ENCODE measurements at places on chromosomes 2 and 18. TPM values are rescaled to one million over a fixed set of nuclear protein-coding genes. Genes with fewer than 3 reads are reported as not detected.

DNA sequence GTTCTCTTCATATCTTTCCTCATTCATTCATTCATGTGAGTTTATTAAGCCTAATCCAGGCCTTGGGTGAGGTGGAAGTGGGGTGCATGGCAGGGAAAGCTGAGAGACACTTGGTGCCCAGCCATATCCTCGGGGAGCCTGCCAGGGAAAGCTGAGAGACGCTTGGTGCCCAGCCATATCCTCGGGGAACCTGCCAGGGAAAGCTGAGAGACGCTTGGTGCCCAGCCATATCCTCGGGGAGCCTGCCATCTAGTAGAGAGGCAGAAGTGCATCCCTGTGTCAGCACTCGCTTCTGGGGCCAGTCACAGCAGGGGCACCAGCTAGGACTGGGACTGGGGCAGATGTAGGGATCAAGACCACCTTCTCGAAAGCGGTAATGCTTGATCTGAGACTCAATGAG is 39.4 kb downstream of the DDX18 start:
- no peak for DNase-seq

DNA sequence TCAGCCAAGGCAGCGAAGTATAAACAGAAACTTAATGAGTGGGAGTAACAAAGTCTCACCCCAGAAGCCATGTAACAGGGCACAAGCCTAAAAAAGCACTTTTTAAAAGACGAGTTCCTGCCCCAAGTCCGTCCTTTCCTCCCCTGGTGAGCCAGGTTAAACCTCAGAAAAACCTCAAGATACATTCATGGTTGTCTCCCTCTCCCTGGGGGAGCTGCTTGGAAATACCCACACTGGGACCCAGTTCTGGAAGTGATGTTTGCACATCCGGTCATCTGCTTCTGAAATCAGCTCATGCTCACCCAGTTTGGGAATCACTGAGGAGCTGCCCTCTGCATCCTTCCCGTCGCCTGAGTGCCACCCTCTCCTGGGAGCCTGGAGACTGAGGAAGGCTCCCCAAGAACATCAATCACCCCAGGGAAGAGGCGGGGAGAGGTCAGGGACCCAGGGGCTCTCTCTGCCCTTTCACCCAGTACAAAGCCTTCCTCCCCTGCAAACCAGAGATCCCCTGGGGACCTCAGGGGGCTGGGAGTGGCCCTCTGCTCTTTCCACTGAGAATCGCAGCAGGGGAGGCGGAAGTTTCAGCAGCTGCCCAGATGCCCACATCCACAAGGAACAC is 150.6 kb upstream of the AGAP1 start:
- DNase-seq = no peak

DNA sequence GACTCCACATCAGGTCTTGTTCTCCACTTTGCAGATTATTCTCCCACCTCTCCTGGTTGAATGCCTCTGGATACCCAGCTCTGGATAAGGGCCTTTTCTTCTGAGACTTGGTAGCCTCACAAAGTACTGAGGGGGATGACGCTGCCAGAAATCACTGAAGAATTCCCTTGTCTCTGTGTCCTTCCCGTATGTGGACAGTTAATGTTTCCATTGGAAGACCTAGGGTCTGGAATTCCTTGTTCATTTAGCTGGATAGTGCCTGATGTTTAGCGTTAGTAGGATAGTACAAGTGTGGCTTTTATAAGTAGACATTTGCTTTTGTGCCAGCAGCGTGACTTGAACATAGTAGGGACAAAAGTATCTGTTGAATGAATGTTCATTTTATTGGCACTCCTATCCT is 76.9 kb downstream of the CLHC1 start:
- no peak for DNase-seq

ST6GAL2 gene
- not detected for total RNA-seq

TAF4B gene
- 20.6 TPM for total RNA-seq

DNA sequence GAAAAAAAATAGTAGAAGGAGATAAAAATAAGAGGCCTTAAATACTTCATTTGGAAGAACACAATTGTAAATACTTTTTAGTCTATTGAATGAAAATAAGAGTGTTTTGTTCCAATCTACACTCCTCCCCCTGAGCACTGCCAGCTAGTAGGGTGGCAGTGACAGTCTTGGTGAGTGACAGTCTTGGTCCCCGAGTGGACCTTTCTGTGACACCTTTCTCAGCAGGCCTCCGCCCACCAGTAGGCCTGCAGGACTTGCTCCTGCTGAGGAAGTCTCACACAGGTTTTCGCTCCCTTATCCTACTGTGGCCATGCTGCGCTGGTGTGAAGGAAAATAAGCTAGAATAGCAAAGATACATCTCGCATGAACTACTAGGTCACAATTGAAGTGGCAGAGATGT is 666.8 kb downstream of the NR4A2 start:
- DNase-seq = no peak

DNA sequence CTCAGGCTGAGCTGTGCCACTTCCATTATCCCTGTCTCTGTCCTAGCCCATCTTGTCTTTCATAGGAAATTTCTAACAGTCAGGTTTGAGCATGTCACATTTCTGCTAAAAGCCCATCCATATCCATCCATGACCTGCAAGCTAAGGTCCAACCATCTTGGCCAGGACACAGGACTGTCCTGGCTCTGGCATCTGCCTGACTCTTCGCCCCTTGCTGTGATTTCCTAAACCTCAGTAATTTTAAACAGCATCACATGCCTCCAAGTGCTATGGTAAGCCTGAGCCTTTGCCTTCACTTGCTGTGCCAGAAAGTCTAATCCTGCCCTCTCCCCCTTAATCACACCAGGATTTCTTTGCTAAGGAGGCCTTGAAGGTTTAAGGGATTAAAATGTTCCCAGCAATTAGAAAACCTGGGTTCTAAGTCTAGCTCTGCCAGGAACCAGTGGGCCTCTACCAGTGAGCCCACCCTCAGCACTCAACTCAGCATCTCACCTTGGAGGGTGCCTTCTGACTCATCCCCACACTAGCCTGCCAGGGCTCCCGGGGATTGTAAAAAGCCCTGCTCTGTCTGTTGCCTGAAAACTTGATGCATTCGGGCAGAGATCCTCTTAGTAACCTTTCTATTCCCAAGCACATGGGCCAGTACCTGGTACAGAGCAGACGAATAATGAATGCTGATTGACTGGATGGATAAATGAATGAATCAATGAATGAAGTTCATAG is 411.0 kb downstream of the LRATD1 start:
- no peak for DNase-seq

DNA sequence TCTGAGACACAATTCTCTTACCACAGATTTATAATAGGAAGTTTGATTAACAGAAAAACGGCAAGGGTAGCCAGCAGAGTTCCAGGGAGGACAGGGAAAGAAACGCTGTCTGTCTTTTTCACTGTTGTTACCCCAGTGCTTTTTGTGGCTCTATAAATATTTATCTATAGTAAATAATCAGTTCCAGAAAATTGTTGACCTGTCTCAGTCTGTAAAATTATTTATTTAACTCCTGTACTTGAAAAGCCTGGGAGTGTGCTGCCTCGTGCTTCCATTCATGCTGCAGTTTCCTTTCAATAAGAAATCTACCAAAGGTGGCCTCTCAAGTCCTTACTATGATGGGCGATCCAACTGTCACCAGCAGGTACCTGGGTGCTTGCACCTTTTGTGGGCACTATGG is 102.9 kb downstream of the ETAA1 start:
- DNase-seq = no peak

NXPH2 gene
- total RNA-seq = not detected

- no peak for DNase-seq
Measured at GRCh38 chr2:162945785-162946184, 107.2 kb upstream of the KCNH7 start.

DLGAP1 gene
- total RNA-seq = not detected

GRCh38 chr2:118457951-118458350 is 369.7 kb downstream of the INSIG2 start:
- DNase-seq = no peak

WDR33 gene
- 82.5 TPM for total RNA-seq

- no peak for DNase-seq
Measured at GRCh38 chr2:144274131-144274530, 245.8 kb downstream of the ZEB2 start.

DNA sequence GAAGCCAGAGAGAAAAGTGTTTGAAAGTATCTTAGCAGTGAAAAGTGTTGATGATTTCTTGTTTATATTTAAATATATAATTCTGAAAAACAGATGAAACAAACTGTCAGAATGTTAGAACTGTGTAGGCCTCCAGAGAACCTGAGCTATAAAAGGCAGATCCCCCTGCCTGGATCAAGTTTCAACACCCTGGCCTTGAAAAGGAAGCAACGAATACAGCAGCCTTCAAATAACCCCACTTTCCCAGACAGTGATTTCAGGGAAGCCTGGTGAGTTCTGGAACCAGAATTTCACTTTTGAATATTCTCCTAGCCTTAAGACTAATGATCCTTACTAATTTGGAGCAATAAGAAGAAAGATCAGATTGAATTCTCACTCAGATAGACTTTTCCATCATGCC is 13.3 kb upstream of the TRIM43 start:
- no peak for DNase-seq

DNA sequence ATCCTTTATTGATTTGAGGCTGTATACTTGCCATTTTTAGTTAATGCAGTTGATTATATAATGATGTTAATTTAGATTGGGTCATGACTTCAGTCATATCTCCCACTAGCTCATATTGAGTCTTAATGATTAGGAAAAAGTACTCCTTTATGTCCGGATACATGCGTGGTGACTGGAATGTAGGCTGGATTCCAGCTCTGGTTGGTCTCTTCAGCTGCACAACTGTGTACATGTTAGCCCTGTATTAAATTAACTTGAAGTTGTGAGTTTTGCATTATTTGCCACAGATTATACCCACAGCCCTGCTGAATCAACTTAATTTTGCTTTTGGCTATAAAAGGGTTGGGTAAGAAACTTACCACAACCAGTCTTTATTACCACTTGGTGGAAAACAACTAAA is 22.5 kb downstream of the MOB4 start:
- no peak for DNase-seq

- DNase-seq = no peak
Measured at GRCh38 chr2:230172852-230173251, 46.9 kb downstream of the SP110 start.

ZNF521 gene
- total RNA-seq = not detected

DNA sequence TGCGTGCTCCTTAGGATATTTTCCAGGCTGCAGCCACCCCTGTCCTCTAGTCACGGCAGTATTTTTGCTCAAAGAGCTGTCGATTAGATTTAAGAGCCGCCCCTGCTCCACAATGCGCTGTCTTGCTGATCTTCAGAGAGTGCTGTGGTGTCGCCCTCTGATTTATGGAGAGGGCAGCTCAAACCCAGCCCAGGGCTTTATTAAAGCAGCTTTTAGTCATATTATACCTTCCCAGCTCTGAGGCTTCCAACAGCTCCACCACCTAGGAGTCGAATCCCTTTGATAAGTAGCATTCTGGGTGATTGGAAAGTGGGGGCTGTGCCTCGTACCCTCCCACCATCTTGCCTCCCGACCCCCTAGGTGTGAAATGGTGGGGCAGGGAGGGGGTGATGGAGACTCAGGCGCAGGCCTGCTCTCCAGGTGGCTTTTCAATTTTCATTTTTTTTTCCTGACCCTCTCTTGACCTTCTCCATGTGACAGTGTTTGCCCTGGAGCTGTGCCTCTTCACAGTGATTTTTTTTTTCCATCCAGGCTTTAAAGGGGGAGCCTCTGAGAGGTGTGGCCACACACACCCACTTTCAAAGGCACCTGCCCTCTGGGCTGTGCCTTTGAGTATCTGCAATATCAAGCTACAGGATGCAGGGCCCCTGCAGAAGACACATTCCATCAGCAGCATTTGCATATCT is 53.1 kb upstream of the NRP2 start:
- no peak for DNase-seq

DNA sequence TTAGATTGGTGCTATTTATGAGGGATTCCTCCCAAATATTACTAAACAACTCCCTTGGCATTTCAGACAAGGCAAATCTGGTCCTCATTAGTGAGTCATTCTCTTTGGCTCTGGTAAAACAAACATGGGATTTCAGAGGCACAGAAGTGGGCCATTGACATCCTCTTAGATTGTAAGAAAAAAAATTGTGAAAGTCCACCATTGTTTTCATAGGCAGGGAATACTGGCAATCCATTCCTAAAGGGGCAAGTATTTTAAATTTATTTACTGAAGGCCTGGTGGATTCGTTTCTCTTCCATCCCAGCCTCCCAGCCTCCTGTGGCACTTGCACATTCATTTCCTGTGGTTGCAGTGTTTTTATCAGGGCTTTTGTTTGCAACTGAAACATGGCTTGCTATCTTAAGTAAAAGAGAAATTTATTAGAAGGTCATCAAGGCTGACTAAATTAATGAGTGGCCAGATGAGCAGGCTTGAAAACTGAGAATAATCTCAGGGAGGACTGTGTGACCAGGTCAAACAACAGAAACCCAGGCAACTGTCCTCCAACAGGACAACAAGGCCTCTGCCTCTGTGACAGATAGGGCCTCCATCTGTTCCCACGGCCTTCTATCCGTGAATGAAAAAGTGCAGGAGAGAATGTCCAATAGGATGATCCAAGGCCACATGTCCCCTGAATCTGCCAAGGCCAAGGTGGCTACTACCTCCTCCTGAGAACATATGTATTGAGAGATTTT is 23.1 kb upstream of the TNFAIP6 start:
- DNase-seq = no peak

- DNase-seq = no peak
Measured at GRCh38 chr18:39618265-39619003, 2052.8 kb upstream of the CELF4 start.

- no peak for DNase-seq
Measured at GRCh38 chr18:40738321-40738880, 1216.6 kb upstream of the PIK3C3 start.

GRCh38 chr2:60294901-60295635 is 258.4 kb downstream of the BCL11A start:
- DNase-seq = no peak

- no peak for DNase-seq
Measured at GRCh38 chr18:29012364-29012763, 835.4 kb upstream of the CDH2 start.

GRCh38 chr2:58289029-58289428 is 47.9 kb upstream of the FANCL start:
- DNase-seq = no peak

- DNase-seq = peak; percentile 53
Measured at GRCh38 chr2:26577442-26578112, 63.6 kb downstream of the CIB4 start.

Data from activated naive CD8-positive, alpha-beta T cell treated with anti-CD3 and anti-CD28 coated beads for 36 hours (primary cell).